ENCODE measurements at places on chromosomes 7 and 10. TPM values are rescaled to one million over a fixed set of nuclear protein-coding genes. Genes with fewer than 3 reads are reported as not detected.

Gene GLI3
- total RNA-seq: 9.0 TPM

Gene NPTX2
- total RNA-seq: 0.14 TPM

Gene MAT1A
- 0.13 TPM for total RNA-seq

Gene MBL2
- not detected for total RNA-seq

GRCh38 chr7:99788554-99788953, 4.6 kb upstream of the CYP3A4 start:
- no peak for DNase-seq

- no peak for DNase-seq
Measured at GRCh38 chr7:30348083-30348560, 63.7 kb downstream of the ZNRF2 start.

DNA sequence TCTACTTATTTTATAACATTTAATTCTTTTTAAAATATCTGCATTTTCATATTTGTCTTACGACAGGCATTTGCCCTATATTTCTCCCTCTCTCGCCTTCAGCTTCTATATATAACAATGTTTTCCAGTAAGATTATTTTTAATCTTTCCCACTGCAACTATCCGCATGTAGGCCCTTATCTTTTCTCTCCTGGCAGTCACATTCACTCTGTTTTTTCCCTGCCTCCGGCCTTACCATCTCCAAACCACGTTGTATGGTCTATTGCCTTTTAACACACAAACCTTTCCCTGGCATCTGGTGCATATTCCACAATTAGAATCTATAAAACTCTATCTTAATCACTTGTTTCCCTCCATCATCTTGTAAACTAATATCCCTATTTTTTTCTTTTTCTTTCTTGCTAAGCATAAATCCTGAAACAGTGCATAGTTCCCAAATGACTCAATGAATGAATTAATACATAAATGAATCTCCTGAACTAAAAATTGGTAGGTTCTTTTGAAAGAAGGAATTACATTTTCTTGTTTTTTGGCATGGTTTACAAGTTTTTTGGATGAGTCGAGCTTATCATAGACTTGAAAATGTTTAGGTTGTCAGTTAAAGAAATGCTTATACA, 173.2 kb downstream of the SEMA3A start:
- no peak for DNase-seq

DNA sequence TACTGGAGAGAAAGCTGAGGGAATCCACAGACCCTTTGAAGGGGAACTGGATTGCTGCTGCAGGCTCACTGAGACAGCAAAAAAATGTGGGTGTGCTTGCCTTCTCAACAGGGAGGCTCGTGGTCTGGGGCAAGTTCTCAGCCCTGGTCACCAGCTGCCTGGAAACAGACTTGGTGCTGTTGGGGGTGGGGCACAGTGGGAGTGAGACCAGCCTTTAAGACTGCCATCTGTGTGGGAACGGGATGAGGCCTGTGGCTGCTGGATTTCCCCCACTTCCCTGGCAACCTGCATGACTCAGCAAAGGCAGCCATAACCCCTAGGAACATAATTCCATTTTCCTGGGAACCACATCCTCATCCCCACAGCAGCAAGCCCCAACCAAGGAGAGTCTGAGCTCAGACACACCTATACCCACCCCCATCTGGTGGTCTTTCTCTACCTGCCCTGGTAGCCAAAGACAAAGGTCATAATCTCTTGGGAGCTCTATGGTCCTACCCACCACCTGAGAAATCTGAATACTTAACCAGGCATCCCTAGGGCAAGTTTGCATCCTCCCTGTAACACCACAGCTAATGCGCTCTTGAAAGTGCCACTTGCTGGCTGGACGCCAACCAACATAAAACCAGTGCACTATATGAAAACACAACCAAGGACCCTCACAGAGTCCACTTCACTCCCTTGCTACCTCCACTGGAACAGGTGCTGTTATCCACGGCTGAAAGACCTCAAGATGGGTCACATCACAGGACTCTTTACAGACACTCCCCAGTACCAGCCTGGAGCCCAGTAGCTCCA, 45.0 kb upstream of the TFEC start:
- DNase-seq: no peak

- DNase-seq: no peak
Measured at GRCh38 chr7:148481971-148482626, 108.5 kb upstream of the C7orf33 start.

- no peak for DNase-seq
Measured at GRCh38 chr10:129741978-129742741, 221.9 kb downstream of the EBF3 start.

DNA sequence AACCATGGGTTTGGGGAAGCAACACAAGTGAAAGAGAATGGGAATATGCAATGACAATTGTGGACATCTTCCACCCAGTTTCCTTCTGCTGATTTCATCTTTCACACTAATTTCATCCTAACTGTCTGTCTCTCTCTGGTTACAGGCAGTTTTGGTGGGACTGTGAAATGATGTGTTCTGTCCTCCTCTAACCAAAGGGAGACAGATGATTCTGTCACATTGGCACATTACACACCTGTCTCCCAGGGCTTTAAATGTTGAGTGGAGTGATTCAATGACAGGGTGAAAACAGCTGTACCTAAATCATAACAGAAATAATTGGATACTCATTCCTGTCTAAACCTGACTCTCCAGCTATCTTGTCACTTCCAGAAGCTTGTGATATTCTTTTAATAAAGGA, 60.0 kb downstream of the DGKB start:
- DNase-seq: no peak

DNA sequence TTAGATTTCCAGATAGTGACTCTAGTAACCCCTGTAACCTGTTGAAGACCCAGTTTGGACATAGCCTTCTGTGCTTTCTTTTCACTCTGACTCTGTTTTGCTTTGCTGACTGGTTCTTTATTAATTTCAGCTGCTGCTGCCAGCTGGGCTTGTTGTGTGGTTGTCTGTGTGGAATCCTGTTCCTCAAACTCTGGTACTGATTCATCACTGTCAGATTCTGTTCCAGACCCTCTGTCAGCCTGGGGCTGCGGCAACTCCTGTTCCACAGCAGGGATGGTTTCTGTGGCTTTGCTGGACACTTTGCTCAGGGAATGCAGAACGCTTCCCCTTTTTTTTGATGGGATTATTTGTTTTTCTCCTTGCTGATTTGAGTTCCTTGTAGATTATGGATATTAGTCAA, 104.9 kb downstream of the SEC23IP start:
- DNase-seq: no peak

DNA sequence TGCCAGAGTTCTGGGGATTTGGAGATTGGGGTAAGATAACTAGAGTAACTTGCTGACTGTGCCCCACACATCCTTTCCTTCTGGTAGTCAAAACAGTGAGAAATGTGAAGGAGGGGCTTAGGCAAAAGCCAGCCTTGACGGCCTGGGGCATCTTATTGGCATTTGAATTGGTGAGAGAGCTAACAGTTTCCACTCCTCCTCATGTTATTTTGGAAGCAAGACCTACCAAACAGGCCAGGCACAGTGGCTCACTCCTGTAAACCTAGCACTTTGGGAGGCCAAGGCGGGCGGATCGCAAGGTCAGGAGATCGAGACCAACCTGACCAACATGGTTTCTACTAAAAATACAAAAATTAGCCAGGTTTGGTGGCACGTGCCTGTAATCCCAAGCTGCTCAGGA, 596.6 kb downstream of the GRM8 start:
- DNase-seq: no peak
